ENCODE measurements at places on chromosomes 6 and 20. TPM values are rescaled to one million over a fixed set of nuclear protein-coding genes. Genes with fewer than 3 reads are reported as not detected.

DNA sequence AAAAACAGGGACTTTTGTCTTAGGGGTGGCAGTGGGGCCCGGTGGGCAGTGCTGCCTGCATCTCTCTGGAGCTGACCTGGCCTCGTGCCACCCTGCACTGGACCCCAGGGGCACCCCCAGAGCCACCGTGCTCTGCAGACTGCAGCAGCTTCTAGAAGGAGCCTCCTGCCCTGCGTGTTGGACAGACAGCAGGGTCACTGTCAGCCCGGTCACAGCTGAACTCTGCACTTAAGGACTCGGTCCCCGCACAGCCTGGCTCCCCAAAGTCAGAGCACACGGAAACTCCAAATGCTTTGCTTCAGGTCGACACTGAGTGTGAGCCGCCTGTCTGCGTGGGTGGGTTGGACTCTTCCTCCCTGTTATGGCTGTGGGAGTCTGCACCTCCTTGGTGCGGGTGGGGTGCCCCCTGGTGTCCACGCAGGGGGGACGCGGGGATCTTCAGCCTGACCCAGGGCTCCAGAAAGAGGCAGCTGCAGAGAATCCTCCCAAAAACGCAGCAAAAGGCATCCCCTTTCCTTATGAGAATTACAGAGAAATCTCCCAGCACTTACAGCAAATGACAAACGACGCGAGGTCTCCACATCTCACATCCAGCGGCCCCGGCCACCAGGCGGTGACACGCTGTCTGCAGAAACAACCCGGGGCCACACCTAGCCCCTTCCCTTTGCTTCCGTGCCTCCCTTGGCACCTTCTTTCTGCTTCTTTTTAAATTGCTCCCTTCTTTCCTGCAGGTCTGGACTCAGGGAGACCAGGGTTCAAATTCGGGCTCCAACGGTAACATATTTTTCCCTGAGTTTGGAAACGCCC lies 36.3 kb upstream of the DACT2 start:
- DNase-seq = no peak

DNA sequence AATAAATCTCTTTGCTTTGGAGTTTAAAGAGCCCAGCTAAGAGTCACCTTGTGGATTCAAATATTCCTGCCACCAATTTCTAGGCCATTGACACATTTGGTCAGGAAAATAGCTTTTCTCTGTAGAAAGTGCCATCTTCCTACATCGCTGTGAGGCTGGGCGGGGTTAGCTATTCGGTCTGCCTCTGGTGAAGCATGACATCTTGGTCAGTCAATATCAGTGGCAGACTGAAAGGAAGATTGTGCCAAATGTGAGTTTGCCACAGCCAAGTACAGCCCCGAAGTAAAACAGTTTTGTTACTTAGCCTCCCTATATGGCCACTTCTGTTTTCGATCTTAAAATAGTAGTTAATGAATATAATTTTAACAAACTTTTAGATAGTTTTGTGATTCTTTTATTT lies 65.5 kb upstream of the FABP7 start:
- DNase-seq = no peak

DNA sequence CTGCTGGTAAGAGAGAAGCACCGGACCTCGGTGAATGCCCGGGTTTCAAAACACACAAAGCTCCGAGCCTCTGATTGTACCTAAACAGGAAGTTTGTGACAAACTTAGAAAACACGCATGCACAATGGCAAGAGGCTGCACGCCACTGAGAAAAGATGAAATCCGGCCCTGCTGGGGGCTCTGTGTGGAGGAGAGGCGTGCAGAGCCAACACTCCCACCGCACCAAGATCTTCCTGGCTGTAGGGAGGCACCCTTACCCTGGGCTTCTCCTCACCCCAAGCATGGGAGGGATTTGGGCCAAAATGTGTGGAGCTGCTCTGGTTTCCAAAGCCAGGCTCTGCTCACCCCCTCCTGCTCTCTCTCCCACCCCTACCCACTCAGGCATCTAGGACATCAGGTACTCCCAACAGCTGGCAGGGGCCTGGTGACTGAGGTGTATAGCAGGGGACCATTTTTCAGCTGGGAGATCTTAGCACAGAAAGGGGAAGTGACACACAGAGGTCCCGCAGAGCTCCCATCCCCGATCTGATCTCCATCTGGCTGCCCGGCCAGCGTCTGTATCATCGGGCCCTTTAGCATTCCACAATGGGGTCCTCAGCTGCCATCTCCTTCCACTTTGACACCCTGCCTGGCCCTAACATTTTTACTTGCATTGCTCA lies 84.2 kb downstream of the TRERF1 start:
- DNase-seq = peak; percentile 44

DNA sequence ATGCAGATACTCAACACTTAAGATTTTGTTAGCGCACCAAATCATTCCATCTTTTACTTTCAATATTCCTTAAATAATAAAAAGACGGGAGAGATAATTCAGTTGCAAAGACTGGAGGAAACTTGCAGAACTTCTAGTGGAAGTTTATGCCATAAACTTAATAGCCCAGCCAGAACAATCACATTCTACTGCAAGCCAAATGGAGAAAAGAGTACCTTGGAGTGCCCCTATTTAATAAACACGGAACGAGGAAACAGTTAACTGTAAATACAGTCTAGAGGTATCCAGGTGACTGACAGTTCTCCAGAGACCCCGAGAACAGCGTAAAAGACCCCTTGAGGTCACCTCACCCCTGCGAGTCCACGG lies 635 bp downstream of the SLC35B3 start:
- DNase-seq = no peak

DNA sequence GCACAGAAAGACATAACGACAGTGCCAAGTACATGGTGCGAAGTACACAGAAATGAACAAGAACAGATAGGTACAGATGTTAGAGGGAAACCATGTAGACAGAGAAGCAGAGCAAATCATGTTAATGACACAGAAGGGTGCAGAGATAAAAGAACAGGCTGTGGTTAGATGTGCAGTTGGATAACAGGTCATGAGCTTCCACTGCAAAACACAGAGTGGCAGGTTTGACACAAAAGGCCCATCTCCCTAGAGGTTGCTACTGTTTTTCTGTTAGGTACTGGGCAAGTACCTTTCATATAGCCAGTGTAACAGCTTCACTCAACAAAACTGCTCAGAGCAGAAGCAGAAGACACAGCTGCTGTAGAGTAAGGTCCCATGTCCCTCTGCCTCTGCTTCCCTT lies 84.6 kb downstream of the AK9 start:
- DNase-seq = no peak

GRCh38 chr6:2714111-2714895 lies 36.4 kb downstream of the MYLK4 start:
- DNase-seq = no peak

DNA sequence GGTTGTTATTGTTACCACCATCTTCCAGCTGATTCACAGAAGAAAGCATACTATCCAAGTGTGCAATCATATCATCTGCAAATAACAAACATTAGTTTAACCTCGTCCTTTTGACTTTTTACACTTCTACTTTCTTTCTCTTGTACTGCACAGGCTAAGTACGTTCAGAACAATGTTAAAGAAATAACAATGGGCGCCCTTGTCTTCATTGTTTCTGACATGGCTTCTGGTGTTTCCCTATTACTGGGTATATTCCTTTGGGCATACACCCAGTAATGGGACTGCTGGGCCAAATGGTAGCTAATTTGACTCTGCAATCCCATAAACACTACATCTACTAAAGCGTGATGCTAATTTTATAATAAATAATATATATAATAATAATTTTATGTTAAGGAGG lies 146.7 kb downstream of the GJA10 start:
- DNase-seq = no peak

- no peak for DNase-seq
These were observed 55.1 kb upstream of the LAMA2 start for GRCh38 chr6:128827675-128828464.

TSPO2 gene
- total RNA-seq = not detected

THBS2 gene
- not detected for total RNA-seq

PSMB1 gene
- 108 TPM for total RNA-seq
